Testis (tissue), 5 donors: ENCODE measurements at places on chromosomes 12 and 14. TPM values are rescaled to one million over a fixed set of nuclear protein-coding genes. Genes with fewer than 3 reads are reported as not detected.

IFI27 gene
- total RNA-seq: 531 TPM

KRT3 gene
- not detected for total RNA-seq

RIMBP2 gene
- 10.0 TPM for total RNA-seq

ALKBH2 gene
- total RNA-seq: 16.2 TPM

C12orf42 gene
- total RNA-seq: 57.9 TPM

RNF212B gene
- total RNA-seq: 5.4 TPM

PDE3A gene
- 1.6 TPM for total RNA-seq

TMEM30B gene
- 11.4 TPM for total RNA-seq

SIX1 gene
- 8.7 TPM for total RNA-seq

TSPAN19 gene
- 2.4 TPM for total RNA-seq

HEBP1 gene
- total RNA-seq: 48.7 TPM

PELI2 gene
- total RNA-seq: 27.6 TPM

APOLD1 gene
- total RNA-seq: 9.2 TPM

TSPAN31 gene
- total RNA-seq: 33.0 TPM

OTX2 gene
- total RNA-seq: not detected

CCDC38 gene
- total RNA-seq: 7.7 TPM

NAB2 gene
- total RNA-seq: 59.5 TPM

ZNF219 gene
- total RNA-seq: 64.8 TPM

PTHLH gene
- total RNA-seq: 0.50 TPM

GDF3 gene
- not detected for total RNA-seq

BBOF1 gene
- total RNA-seq: 25.1 TPM

MSRB3 gene
- 17.2 TPM for total RNA-seq

SERPINA9 gene
- not detected for total RNA-seq

EID3 gene
- 59.3 TPM for total RNA-seq

POTEG gene
- 47.9 TPM for total RNA-seq

CACNA1C gene
- 20.3 TPM for total RNA-seq

C12orf60 gene
- 11.7 TPM for total RNA-seq

PSMC1 gene
- 133 TPM for total RNA-seq

LIN7A gene
- total RNA-seq: 12.0 TPM

DPY19L2 gene
- 55.6 TPM for total RNA-seq

KRT4 gene
- total RNA-seq: 0.19 TPM

PCED1B gene
- 56.1 TPM for total RNA-seq

TMEM179 gene
- total RNA-seq: 12.1 TPM

NOXRED1 gene
- 5.2 TPM for total RNA-seq

SLC6A15 gene
- 1.7 TPM for total RNA-seq

FSCB gene
- 21.0 TPM for total RNA-seq

CARMIL3 gene
- total RNA-seq: 8.6 TPM

PMEL gene
- 8.9 TPM for total RNA-seq

RITA1 gene
- total RNA-seq: 22.1 TPM

IL31 gene
- total RNA-seq: not detected

SYT1 gene
- total RNA-seq: 1.3 TPM

ANKS1B gene
- total RNA-seq: 30.9 TPM
